Stimulated activated CD4-positive, alpha-beta T cell treated with anti-CD3 and anti-CD28 coated beads, Interleukin-4, amount 100 ng/mL, for 1 hour (primary cell): ENCODE measurements at places on chromosomes 5 and 9.

DNA sequence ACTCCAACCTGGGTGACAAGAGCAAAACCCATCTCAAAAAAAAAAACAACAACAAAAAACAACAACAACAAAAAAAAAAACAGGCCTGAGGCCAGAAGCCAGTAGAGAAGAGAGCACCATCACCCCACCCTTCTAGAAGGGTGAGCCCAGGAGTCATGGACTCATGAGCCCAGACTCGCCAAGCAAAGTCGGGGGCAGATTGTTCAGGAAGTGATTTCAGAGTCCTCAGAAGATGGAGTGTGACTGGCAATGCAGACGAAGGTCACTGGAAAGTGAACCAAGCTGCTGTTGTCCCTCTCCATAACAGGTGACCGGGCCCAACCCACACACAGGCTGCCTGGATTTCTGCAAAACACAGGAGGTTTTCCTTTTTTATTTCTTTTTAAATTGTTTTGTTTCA is 9.0 kb upstream of the WDR38 start:
- DNase-seq: no peak

DNA sequence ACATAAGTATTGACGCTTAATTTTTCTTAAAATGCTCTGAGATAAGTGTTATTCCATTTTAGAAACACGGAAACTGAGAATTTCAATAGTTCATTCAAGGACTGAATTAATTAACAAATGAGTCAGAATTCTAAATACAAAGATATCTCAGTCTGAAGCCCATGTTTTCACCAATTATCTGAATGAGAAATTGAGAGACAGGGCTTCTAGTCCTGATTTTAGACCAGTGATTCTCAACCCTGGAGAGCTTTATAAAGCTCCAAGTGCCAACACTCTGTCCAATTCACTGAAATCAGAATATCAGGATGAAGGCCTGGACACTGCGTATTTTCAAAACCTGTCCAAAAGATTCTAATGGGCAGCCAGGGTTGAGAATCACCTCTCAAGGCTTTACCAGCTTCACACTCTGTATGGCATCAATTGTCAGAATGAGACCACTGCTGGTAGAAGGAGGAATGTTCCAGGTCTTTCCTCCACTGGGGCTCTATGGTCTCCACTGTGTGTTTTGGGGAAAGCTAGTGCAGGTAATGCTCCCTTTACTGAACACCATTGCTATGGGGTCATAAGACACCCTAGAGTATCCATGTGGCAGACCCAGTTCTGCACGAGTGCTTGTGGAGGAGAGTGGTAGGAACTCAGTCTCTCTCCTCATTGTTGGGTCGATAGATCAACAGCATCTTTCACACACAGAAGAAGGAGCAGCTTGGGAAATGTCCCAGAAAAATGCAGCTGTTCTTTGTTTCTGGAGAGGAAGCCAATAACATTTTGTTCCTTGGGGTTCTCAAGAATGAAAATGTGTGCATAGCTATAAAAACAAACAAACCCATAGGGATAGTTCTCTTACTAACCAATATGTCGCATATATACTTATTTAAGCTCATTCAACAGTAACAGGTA is 99.7 kb upstream of the OSMR start:
- no peak for DNase-seq

- DNase-seq: no peak
These were observed 6.0 kb downstream of the SOHLH1 start for GRCh38 chr9:135693265-135693664.

DNA sequence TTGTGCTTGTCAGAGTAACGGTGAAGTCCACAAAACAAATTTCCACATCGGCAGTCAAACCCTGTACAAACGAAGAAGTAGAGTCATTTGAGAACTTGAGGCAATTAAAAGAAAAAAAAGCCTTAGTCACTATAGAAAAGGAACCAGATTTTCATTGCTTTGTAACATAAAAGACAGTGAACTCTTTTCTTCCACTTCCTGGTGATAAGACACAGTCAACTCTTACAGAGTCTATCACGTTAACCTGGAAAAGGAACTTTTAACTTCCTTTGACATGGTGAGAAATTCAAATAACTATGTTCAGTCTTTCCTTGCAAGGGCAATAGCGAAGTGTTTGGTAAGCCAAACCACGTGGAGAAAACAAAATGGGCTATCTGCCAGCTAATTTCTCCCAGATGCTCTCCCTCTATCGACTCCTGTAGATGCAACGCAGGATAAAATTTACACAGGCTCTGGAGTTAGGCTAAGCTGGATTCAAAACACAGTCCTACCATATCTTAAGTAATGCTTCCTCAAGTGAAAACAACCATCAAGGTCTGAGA is 8.9 kb downstream of the ZFAND5 start:
- no peak for DNase-seq

DNA sequence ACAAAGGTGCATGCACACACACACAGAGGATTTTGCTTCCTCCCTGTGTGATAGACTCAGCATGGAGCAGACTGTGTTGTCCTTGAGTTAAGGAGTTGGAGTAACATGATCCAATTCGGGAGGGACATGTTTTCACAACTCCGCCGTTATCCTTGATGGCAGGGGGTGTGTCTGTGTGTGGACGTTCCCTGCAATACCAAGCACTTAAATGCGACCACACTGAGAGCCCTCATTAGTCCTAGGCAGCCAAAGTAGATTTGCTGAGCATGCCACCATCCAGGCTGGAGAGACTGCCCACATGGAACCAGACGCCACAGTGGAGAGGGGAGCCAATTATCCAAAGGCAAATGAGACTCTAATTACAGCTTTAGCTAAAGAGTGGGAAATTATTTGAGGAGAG is 140.1 kb downstream of the DOCK2 start:
- DNase-seq: no peak

DNA sequence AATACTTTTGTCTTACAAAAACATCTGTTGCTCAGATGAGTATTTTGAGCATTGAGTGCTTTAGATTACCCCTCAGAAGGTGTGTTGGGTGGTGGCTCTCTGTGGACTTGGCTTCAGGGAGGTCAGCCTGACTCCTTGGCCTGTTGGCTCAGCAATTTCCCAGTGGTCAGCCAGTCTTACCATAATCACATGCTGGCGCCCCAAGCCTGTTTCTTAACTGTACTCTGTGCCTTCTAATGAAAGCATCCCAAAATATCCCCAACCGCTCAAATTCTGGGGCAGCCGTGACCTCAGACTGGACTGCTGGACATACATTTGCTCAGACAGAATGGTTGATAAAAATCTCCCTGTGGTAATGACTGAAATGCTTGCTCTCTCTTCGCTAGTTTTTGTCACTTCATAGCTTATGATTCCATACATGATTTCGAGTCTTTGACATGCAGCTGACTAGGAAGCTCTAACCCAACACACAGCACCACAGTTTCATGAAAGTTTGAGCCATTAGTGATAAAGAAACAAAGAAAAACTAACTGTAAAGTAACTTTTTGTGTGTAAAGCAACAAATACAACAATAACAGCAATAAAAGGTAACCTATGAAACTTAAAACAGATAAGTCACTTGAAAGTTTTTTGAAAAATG is 562.2 kb upstream of the MEF2C start:
- DNase-seq: no peak

GRCh38 chr5:65171645-65172044 is 310.1 kb downstream of the ADAMTS6 start:
- no peak for DNase-seq

- DNase-seq: no peak
These were observed 12.6 kb upstream of the INSYN2B start for GRCh38 chr5:169992789-169993484.
